AG08395 (cell line): ENCODE measurements at places on chromosomes 4 and X.

DNA sequence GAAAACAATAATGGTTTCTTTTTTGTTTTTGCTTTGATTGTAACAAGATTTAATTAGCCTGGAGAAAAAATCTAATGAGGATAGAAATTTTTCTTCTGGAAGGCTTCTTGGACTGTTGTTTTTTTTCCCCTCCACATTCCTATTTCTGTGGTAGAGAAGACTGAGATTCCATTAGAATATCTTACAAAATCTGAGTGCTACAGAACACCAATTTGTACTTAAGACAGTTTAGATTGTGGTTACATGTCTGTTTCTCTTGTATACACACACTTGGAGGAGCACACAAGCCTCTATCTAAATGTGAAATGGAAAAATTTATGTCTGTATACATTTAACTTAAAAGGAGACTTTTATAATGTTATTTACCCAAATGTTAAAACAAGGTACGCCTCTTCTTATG is 176.9 kb upstream of the ARSJ start:
- no peak for DNase-seq

DNA sequence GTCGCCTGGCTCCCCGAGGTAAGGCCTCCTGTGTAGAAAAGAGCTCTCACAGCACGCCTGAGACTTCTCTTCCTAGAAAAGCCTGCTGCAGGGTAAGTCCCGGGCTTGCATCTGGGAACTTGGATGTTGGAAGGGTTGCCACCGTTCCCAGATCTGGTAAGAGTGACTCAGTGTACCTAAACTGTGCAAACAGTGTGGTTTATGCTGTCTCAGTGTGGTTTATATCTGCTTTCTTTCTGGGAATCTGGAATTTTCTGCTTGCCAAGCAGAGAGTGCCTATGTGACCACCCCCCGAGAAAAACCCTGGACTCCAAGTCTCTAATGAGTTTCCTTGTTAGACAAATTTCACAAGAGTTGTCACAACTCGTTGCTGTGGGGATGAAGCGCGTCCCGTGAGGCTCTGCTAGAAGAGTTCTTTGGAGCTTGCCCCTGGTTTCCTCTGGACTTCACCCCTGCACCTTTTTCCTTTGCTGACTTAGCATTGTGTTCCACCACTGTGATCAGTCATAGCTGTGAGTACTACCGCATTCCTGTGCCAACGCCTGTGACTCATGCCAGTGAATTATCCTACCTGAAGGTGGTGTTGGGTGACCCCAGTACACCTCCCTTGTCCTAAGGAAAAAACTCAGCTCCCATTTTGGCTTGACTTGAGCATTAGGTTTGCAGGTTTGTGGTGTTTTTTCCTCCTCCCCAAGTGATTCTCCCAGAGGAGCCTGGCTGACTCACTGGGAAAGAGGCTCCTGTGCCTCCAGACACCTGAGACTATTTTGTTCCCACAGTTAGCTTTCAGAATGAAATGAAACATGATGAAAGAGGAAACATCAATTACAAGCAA is 14.5 kb downstream of the SLC2A9 start:
- peak; percentile 23 for DNase-seq

GRCh38 chrX:140710710-140711109 is 1.2 kb downstream of the LINC00632 start:
- DNase-seq, result no peak

- DNase-seq, result no peak
Observed at GRCh38 chr4:42761804-42762203, 104.9 kb upstream of the ATP8A1 start.

GRCh38 chr4:139761461-139761860 is 95.8 kb downstream of the MGST2 start:
- DNase-seq, result peak; percentile 58

DNA sequence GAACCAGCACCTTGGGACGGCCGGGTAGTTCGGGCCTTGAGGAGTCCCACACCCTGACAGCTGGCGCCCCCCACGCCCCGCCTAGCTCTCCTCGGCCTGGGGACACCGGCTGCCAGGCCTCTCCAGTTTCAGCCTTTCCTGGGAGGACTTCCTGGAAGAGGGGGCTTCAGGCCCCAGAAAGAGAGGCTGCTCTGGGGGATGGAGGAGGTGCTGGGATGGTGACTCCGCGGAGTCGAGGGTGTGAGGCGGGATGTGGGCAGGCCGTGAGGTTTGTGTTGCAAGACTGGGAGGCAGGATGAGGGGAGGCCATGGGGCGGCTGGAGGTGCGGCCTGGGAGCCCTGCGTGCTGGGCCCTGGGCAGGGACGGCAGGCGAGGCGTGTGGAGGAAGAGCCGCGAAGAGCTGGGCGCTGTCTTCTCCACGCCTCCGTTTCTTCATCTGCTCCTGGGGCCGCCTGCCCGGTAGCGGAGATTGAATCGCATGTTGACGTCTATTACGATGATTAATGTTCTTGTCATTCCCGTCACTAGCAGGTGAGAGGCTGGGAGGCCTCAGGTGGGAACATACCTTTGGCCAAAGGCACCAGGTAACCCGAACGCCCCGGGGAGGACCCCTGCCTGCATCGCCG is 918 bp upstream of the FGFRL1 start:
- peak; percentile 82 for DNase-seq

DNA sequence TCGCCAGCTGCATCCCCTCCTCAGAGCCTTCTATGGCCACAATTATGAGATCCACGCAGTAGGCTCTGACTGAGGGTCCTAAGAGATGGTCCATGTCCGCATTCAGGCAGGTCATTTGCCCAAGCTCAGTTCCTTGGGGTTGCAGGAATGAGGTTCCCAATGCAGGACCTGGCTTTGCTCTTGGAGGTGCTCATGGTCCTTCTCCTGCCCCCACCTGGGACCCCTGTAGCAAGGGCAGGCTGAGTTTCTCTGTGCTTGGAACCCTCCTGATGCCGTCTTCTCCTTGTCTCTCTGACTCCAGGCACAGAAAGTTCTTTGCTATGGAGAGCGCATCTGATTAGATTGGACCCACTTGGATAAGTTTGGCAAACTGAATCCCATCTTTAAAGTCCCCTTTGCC is 16.5 kb upstream of the SHOX start:
- no peak for DNase-seq

DNA sequence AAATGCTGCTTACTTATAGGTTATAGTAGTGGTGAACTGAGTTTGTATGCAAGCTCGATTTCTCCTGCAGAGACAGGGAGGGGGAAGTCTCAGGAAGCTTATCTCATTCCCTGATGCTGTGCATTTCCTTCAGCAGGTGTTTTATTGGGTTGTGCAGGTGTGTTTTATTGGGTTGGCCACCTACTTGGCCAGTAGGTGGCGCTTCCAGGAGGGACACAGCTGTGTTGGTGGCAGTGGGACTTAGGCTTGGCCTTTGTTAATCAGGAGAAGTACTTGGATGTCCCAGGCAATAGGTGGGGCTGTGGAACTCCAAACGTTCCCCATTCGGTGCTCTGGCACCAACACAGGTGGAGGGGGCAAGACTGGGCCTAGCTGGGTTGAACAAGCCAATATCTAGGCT is 196.0 kb upstream of the DCAF8L1 start:
- DNase-seq, result no peak

- no peak for DNase-seq
Observed at GRCh38 chrX:150762258-150763165, 69.3 kb downstream of the MTMR1 start.

- DNase-seq, result no peak
Observed at GRCh38 chr4:156805696-156806095, 165.9 kb downstream of the PDGFC start.

DNA sequence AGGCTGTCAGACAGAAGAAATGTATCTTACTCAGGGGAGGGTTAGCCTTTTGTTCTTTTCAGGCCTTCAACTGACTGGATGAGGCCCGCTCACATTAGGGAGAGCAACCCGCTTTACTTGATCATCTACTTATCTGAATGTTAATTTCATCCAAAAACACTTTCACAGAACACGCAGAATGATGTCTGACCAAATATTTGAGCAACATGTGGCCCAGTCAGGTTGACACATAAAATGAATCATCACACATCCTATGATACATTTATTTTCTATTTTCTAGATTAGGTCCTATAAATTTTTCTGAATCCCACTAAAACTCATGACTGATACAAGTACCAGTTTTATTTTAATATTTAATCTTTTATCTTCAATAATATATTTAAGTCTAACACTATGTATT is 260.3 kb downstream of the IL15 start:
- DNase-seq, result no peak

DNA sequence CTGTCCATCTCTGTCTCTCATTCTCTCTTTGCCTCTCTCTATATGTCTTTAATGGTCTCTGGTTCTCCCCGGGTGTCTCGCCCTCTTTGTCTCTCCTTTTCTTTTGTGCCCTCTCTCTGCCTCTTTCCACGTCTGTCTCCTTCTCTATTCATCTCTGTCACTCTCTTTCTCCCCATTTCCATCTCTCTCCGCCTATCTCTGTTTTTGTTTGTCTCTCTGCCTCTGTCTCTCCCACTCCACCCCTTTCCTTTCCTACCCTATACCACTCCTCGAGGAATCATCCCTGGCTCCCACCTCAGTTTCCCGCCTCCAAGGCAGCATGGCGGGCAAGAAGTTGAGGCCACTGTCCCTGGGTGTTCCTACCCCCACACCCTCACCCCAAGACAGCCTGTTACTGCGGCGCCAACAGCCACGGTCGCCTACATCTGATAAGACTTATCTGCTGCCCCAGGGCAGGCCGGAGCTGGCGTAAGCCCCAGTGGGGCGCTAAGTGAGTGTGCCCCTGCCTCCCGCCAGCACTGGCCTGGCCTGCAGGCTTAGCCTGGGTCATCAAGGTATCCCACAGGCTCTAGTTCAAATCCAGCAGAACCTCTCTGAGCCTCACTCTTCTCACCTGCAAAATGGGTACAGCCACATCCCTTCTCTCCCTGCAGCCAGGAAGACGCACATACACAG is 713 bp upstream of the GATA1 start:
- no peak for DNase-seq

GRCh38 chr4:153780221-153780620 is 8.7 kb downstream of the SFRP2 start:
- DNase-seq, result no peak
